K562 (cell line): ENCODE measurements at places on chromosomes 4 and X. TPM values are rescaled to one million over a fixed set of nuclear protein-coding genes. Genes with fewer than 3 reads are reported as not detected.

DNA sequence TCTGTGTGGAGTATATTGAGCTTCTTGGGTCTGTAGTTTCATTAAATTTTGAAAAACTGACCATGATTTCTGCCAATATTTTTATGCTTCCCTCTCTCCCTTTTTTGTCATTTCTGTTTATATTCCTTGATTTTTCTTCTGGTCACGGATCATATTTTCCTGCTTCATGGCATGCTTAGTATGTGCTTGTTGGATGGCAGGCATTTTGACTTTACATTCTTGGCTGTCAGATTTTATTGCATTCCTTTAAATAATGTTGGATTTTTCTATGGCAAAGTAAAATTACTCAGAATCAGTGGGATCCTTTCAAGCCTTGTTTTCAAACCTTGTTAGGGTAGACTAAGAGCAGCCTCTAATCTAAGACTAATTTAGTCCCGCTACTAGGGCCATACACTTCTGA, 531.8 kb downstream of the IL15 start:
- no peak for DNase-seq

DNA sequence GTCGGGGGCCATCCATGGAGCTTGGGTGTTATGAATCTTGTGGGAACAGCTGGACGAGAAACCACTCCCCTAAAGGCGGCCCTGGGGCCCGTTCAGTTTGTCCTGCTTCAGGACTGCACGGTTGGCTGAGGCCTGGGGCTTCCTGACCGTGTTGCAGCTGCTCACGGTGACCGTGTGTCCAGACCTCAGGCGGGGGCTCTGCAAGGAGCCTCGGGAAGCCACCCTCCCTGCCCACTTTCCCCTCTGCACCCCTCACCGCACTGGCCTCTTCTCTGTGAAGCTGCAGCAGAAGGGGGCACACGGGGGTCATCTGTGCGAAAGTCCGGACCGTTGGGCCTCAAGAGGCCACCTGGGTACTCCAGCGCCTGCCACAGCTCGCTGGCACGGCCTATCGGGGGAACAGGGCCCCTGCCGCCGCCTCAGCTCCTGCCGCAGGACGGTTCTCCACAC, 29.4 kb downstream of the UVSSA start:
- no peak for DNase-seq

Gene IDH3G
- total RNA-seq = 64.0 and 67.1 TPM in 2 replicates

- no peak for DNase-seq
Observed at GRCh38 chr4:88938138-88938537, 118.8 kb downstream of the FAM13A start.

- peak; percentile 73 for DNase-seq
Observed at GRCh38 chr4:6408263-6408662, 64.2 kb downstream of the PPP2R2C start.

DNA sequence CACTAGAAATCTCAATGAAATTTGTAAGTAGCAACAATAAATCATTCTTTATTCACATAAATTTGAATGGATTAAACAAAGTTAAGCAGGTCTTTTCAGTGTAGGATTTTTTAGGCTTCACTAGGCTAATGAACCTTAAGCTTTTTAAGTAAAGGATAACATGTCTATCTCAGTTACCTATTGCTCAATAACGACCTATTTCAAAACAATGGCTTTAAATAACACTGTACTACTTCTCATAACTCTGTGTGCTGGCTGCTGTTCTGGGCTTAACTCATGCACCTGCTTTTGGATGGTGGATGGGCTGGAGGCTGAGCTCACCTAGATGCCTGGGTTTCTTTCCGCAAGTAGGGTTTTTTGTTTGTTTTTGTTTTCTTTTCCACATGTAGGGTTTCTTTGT, 495.0 kb upstream of the SLIT2 start:
- DNase-seq = no peak

DNA sequence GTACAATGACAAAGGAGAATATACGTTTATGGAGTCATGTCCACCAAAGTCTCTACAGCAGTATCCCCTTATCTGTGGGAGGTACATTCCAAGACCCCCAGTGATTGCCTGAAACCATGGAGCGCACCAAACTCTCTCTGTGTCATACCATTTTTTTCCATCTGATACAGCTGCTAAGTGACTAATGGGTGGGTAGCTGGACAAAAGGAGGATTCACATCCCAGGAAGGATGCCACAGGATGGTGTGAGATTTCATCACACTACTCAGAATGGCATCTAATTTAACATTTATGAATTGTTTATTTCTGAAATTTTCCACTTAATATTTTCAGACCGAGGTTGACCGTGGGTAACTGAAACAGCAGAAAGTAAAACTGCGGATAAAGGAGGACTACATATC, 49.8 kb upstream of the AGA start:
- no peak for DNase-seq

DNA sequence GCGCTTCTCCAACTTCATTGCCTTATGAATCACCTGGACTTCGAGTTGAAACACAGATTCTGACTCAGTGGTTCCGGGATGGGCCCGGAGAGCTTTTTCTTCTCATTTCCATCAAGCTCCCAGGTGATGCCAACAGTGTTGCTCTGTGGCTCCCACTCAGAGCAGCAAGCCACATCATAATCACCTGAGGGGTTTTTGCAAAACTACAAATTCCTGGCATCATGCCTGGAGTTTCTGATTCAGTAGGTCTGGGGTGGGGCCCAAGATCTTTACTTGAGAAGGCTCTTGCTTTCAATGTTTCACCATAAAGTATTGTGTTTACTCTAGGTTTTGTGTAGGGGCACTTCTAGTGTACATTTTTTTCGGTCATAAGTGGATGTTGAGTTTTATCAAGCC, 7.0 kb downstream of the MTM1 start:
- DNase-seq = no peak

DNA sequence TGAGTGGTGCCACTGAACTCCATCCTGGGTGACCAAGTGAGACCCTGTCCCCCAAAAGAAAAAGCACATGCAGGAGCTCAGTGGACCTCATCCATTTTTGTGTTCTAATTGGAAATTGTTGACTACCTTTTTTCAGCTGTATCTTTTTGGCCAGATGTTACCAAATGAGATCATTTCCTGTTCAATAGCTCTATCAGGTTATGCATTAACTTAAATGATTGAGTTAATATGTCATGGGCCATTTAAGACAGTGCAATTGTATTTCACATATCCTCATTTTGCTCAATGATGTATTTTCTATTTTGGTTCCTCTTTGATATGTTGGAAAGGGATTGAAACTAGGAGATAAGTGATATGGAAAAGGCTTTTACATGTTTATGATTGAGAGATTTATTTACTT, 26.2 kb upstream of the RHOH start:
- no peak for DNase-seq

- no peak for DNase-seq
Observed at GRCh38 chr4:108115168-108115526, 53.6 kb downstream of the LEF1 start.

- DNase-seq = no peak
Observed at GRCh38 chr4:183335369-183335940, 13.2 kb upstream of the CLDN24 start.

Gene SRPK3
- total RNA-seq = 0.04 TPM in 1 of 2 replicates, not detected in the other

Gene XKRX
- total RNA-seq = not detected in 2 replicates

Gene TRO
- 0.74 and 1.7 TPM in 2 replicates for total RNA-seq

DNA sequence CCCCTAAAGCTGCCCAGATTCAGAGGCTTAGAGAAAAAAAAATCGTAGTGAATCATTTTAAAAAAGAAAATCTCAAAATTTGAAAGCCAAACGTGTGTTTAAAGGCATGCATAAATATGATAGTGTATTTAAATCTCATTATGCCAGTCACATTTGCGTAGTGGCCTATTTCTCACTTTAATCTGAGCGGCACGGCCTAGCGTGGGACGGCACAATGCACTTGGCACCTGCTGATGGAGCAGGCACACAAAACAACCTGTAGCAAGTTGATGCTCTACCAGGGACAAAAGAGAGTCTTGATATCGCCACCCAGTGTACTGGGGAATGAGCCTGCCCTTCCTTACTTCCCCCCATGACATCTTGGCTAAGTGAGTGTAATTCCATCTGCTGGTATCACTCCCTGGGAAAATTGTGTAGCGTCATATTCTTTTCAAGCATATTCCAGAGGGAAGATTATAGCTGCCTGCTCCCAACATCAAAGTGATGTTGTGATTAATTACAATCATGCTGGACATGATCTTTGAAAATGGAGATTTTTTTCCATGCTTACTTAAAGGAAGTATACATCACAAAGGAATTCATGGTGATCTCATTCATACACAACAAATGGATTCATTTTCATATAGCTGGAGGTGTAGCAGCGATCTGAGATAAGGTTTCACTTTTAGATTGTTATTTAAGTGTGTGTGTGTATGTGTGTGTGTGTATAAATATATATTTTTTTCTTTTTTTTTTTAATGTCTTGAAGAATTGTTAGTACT, 138.8 kb downstream of the DCTD start:
- no peak for DNase-seq

Gene GC
- total RNA-seq = 0.44 and 1.3 TPM in 2 replicates

DNA sequence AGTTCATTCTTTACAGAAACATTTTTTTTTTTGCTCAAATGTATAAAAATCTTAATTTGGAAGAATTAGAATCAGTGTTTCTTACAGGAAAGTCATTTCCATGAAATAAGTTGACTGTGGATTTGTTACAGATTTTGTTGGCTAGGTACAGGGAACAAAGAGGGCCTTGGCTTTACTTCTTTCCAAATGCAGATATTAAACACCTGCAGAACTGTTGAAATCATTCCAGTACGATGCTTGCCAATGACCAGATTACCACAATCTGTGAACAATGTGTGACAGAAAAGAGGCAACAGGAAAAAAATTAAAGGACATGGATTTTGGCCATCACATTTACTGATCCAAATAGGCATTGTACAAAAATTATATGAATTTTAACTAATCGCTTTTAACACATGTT, 70.8 kb downstream of the ANXA10 start:
- no peak for DNase-seq

Gene BEX1
- total RNA-seq = not detected in 2 replicates
